ENCODE measurements at places on chromosomes 5 and 9. TPM values are rescaled to one million over a fixed set of nuclear protein-coding genes. Genes with fewer than 3 reads are reported as not detected.

GRCh38 chr5:127802477-127802865, 99.3 kb downstream of the CCDC192 start:
- DNase-seq = no peak

DPM2 gene
- 44.1 TPM for total RNA-seq

PCDHB6 gene
- total RNA-seq = not detected

GRCh38 chr5:113119246-113119924, 142.8 kb downstream of the DCP2 start:
- no peak for DNase-seq

GRCh38 chr9:95757439-95757838, 118.1 kb upstream of the ERCC6L2 start:
- DNase-seq = no peak

Data from activated CD4-positive, alpha-beta T cell treated with anti-CD3 and anti-CD28 coated beads for 36 hours (primary cell).